ENCODE measurements at places on chromosomes 7 and 10.

- no peak for DNase-seq
These were observed 1079.0 kb downstream of the KCNMA1 start for GRCh38 chr10:76558586-76558985.

- no peak for DNase-seq
These were observed 260.5 kb upstream of the MKLN1 start for GRCh38 chr7:131067220-131067619.

DNA sequence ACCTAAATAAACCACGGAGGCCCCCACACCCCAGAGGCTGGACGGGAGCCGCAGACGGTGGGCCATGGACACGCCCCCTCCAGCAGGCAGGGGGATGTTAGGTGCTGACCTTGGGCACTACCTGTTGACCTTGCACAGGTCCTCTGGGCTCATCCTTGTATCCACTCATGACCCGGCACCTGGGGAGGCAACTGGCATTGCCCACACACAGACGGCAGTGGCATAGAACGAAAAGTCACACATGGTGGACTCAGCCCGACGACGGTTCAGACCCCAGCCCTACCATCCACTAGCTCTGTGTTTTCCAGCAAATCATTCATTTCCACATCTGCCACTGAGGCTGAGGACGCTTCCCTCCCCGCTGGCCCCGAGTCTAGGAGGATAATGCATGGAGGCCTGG lies 247.7 kb upstream of the PPP2R2D start:
- no peak for DNase-seq

DNA sequence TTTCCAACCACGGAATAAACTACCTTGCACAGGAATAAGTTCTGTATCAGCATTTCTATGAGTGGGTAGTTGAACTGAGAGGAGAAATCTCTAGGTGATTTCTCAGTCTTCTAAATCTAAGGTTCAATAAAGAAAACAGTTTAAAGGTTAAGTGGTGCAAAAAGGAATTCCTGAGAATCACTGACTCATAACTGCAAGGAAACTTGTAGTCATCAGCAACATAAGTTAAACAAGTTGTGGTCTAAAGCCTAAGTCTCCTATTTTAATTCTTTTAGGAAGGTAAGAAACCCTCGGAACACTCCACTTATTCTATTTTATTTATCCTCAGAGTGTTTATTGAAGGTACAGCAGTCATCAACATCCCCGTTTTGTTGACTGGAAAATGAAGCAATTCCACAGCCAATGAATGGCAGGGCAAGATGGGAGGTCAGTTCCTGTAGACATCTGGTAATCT lies 92.4 kb upstream of the PIK3CG start:
- no peak for DNase-seq

GRCh38 chr10:96034625-96035024 lies 8.8 kb upstream of the CCNJ start:
- no peak for DNase-seq

- no peak for DNase-seq
These were observed 8.3 kb downstream of the SLC37A3 start for GRCh38 chr7:140390034-140390433.

- no peak for DNase-seq
These were observed 82.2 kb upstream of the CXCL12 start for GRCh38 chr10:44467090-44467489.

- no peak for DNase-seq
These were observed 45.5 kb upstream of the CYTH3 start for GRCh38 chr7:6317797-6318438.

GRCh38 chr10:49606981-49607535 lies 3.1 kb upstream of the SLC18A3 start:
- DNase-seq = peak; percentile 85

DNA sequence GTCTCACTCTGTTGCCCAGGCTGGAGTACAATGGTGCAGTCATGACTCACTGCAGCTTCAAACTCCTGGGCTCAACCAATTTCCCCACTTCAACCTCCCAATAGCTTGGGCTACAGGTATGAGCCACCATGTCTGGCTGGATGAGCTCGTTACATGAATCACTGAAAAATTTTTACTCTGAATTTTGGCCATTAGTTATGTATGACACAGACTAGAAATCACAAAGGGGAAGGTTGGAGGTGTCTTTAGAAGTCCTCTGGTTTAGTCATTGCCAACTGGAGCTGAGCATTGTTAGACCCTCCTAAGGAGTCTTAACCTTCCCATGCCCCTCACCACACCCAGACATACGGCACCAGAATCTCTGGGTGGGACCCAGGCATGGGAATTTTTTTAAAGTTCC lies 34.7 kb downstream of the SVIL start:
- DNase-seq = no peak
